NCI-H345 (cell line): ENCODE measurements at places on chromosomes 5 and 9.

DNA sequence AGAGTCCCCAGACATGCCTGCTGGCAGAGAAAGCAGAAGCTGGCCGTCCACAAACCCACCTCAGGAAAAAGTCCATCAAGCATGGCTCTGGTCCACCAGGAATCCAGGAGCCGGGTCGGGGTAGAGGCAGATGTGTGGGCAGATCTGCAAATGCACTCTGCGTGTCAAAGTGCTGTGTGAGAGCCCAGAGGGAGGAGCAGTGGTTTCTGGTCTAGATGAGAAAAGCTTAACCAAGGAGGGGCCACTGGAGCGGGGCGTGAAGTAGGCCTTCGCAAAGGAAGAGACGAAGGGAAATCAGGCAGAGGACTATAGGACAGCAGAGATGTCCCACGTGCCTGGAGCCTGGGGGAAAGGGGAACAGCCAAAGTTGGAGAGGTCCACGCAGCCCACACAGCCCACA, 40.0 kb downstream of the TTLL11 start:
- DNase-seq = no peak

DNA sequence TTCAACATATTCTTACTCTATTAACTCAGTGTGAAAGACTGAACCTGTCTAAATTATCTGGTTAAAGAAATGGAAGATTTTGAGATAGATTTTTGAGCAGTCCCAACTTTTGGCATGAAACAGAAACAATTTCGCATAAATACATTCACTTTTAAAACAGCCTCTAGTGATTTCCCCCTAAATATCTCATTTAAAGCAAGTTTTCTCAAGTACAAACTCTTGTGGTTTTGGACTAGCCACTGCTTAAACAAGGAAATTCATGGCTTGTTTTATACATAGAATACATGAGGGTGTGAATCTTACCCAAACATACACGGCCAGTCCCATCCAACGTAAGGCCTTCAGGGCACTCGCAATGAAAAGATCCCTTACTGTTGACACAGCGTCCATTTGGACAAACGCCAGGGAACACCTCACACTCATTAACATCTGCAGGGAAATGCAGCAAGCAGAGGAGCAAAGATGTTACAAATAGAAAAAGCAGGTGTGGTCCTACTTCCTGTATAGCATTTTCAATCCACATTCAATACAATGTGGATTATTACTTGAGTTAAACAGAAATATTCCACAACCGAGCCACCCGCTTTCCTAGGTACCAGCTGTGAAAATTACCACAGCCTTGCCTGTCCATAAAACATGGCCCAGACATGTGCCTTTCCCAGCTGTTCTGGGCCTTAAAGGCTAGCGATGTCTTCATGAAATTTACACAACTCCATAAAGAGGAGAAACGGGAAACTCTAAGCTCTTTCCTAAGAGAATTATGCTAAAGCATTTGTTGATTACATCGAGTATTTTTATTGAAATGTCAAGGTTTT, 188.8 kb downstream of the FBN2 start:
- DNase-seq = peak; percentile 95

GRCh38 chr5:120873083-120873482, 409.0 kb downstream of the PRR16 start:
- no peak for DNase-seq

- DNase-seq = no peak
Measured at GRCh38 chr5:139667001-139667729, 19.0 kb downstream of the CXXC5 start.

GRCh38 chr5:28328681-28329080, 1290.3 kb upstream of the CDH9 start:
- no peak for DNase-seq

GRCh38 chr5:99010294-99010693, 81.5 kb upstream of the CHD1 start:
- DNase-seq = no peak

DNA sequence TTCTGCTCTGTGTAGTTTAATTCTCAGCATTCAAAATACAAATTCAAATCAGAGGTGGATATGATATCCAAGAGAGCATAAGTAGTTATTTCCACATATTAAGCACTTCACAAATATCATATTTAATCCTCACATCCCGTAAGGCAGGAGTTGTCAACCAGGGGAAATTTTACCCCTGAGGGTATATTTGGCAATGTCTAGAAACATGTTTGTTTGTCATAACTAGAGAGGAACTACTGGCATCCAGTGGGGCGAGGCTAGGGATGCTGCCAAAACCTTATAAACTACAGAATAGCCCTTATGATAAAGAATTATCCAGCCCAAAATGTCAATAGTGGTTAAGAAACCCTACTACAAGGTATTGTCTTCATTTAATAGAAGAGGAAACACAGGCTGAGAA, 619.4 kb downstream of the SLCO4C1 start:
- DNase-seq = no peak

GRCh38 chr9:136328622-136329041, 1.3 kb downstream of the GPSM1 start:
- no peak for DNase-seq

DNA sequence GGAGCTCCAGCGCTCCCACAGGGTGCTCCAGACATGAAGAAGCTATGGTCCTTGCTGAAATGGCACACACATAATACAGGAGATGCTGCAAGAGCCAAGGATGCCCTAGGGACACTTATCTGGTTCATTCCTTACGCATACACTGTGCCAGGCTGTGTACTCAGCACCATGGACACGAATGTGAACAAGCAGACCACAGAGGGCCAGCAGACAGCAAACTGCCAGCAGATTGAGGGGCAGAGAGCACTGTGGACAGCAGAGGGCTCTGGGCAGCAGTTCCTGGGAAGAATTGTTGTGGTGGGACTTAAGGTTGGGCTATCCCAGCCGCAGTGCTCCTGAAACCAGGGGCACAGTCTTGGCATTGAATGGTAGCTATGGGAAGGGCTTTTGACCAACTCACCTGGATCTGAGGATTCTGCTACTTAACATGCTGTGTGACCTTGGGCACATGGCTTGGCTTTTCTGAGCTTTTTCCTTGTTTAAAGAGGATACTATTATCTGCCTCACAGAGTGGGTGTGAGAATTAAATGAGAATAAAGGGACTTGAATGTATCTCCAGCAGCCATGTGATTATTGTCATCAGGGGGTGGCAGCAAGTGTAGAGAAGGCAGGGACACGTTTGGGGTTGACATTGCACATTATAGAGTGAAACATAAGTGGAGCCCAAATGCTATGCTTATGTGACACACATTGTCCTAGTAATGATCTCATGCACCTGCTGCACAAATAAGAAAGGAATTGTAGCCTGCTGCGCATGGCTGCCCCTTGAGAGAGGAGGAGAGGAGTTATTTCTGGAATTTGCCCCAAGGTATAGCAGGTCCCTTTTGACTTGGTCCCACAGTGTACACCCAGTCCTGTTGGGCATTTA, 30.1 kb downstream of the PPARGC1B start:
- peak; percentile 80 for DNase-seq

GRCh38 chr9:1882711-1883403, 132.3 kb upstream of the SMARCA2 start:
- DNase-seq = no peak

DNA sequence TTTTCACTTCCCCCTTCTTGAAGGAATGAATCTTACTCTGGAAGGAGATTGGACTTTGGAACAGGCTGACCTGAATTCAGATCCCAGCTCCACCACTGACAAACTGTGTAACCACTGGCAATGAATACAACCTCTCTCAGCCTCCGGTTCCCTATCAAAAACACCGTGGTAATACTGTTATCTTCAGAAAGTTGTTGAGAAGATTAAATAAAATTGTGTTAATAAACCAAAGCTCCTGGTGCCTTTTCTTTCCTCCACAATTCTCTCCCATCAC, 99.7 kb upstream of the RAI14 start:
- DNase-seq = no peak

GRCh38 chr9:114166614-114167572, 11.6 kb downstream of the COL27A1 start:
- DNase-seq = no peak

- no peak for DNase-seq
Measured at GRCh38 chr5:127396490-127397155, 106.0 kb downstream of the MEGF10 start.

DNA sequence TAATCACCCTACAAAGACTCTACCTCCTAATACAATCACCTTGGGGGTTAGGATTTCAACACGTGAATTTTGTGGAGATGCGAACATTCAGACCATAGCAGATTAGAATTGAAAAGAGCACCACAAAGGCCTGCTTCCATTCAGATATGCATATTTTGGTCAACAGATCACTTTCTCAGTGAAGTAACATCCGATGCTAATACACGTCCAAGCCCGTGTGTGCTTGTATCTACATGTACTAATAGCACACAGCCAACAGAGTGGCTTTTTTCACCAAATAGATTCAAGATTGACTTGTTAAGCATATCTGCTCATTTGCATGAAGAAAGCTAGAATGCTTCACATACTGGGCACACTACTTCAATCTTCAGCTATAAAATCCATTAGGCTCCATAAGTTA, 35.6 kb upstream of the SSBP2 start:
- no peak for DNase-seq

- DNase-seq = peak; percentile 87
Measured at GRCh38 chr9:15936306-15936921, 383.6 kb downstream of the CCDC171 start.

DNA sequence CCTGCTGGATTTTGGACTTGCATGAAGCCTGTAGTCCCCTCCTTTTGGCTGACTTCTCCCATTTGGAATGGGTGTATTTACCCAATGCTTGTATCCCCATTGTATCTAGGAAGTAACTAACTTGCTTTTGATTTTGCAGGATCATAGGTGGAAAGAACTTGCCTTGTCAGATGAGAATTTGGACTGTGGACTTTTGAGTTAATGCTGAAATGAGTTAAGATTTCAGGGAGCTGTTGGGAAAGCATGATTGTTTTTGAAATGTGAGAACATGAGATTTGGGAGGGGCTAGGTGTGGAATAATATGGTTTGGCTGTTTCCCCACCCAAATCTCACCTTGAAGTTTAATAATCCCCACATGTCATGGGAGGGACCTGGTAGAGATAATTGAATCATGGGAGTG, 189.6 kb upstream of the CDKN2B start:
- no peak for DNase-seq

DNA sequence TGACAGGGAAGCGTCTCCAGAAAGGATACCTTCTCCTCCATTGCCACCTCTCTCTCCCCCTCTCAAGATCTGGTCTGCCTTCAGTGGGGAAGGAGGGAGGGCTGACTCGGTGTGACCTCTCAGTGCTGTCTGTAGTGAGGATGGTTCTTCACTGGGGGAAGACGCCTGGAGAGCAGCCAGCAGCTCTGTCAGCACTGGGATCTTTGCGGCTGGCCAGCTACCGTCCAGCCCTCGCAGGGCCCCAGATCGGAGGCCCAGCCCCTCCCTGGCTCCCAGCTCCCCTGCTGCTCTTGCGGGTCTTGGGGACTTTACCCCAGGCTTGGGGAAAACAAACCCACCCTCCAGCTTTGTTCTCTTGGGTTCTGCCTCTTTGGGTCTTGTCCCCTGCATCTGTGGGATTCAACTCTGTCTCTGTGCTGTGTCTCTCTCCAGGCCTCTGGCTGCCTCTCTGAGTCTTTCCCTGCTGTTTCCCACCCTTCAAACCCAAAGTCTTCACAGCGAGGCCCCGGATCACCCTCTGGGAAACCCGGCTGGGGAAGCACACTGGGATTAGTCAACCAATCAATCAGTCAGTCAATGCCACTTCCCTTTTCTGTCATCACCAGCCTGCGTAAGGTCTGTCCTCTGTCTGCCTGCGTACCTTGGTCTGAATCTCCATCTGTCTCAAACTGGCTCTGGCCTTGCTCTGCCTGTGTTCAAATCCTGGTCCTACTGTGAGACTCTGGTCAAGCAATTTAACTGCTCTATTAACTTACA, 23.0 kb downstream of the FGF18 start:
- no peak for DNase-seq

DNA sequence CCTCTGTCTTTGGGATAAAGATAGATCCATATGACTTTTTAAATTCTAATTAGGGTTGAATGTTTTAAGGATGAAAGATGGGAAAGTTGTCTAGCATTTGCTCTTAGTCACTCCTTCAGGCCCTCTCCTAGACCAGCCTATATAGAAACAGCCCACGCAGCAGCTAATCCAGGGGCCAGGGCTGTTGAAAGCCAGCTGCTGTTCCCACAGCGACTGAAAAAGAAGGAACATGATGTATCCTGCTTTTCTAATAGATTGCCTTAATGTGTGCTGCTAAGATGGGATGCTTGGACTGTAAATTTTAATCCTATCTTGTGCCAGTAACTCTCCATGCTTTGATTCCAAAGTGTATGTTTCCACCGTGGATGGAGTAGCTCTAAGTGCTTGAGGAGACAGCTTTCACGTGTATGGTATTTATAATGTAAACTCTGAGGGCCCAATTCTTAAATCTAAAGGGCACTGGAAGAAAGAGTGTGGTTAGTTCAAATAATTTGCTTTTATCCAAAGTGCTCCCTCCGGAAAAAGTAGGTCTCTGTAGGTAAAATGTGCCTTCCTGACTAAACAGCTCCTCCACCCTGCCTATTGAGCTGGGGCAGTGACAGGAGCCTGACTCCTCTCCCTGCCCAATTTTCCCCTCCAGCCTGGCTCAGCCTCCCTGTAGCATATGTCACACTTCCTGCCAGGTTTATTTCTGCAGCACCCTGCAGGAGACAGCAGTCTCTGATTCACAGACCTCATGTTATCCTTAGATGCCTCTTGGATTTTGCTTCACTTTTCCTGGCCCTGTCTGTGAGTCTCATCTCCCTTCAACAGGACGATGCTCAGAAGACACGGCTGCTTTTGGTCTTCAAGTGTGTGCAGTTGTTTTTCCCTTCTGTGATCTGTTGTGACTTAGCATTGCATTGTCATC, 33.2 kb downstream of the SLC36A1 start:
- no peak for DNase-seq

- no peak for DNase-seq
Measured at GRCh38 chr9:117156144-117156688, 258.6 kb downstream of the ASTN2 start.

DNA sequence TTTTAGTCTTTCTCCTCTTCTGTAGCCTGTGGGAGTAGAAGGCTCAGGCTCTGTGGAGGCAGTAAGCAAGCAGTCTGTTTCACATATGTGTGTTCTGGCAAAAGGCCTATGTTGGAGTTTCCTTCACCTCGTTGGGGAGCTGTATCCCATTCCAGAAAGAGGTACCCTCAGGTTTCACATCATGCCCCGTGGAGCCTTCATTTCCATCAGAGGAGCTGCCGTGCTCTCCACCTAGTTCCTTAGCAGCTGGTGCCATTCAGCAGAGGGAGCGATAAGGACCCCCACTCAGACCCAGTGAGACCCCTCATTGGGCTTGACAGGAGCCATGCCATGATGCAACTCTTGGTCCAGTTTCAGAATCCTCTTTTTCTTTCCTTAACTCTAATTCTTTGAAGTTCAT, 50.6 kb upstream of the ANGPTL2 start:
- DNase-seq = no peak

DNA sequence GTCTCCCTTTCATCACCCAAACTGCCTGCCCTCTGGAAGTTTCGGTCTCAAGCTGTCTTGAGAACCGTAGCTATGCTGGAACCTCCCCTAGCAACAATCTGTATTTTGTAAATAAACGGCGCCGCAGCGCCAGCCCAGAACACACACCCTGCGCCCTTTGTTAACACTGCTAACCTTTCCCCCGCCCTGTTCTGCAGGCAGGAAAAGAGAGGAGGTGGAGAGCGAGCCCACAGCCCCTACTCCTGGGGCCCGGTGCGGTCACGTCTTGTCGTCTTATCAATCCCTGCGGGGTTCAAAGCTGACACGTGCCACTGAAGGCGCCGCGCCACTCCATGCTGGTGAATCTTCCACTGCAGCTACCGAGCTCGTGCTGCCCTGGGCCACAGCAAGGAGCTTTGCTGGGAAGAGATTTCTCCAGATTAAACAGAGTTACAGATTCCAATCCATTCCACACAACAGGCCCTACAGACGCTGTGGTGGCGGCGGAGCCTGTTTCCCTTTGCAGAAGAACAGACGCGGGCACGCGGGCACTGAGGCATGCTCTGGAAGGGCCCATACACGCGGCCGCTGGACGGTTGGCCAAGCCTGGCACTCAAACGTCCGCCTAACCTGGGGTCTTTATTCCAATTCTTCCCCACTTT, 25.3 kb downstream of the ZDHHC11B start:
- no peak for DNase-seq
